ENCODE measurements at places on chromosomes 13 and 19. TPM values are rescaled to one million over a fixed set of nuclear protein-coding genes. Genes with fewer than 3 reads are reported as not detected.

Gene SLC39A3
- 35.5 TPM for total RNA-seq

Gene NR2C2AP
- 37.8 TPM for total RNA-seq

Gene LHB
- total RNA-seq = not detected

Gene COPE
- total RNA-seq = 179 TPM

Gene CASP14
- total RNA-seq = not detected

Gene TINCR
- 0.38 TPM for total RNA-seq

Gene PDX1
- not detected for total RNA-seq

Gene FGF22
- total RNA-seq = not detected

Gene GSK3A
- total RNA-seq = 31.7 TPM

Gene ERFL
- 1.6 TPM for total RNA-seq

Gene ZNF649
- total RNA-seq = 10.7 TPM

Gene ZNF845
- total RNA-seq = 5.6 TPM

Gene GGN
- not detected for total RNA-seq

Gene KIRREL2
- total RNA-seq = 1.4 TPM

Gene C5AR2
- total RNA-seq = 0.18 TPM

Gene C19orf67
- total RNA-seq = not detected

Gene TMEM91
- 8.9 TPM for total RNA-seq

Gene PLIN5
- total RNA-seq = 0.27 TPM

Gene RASAL3
- 83.9 TPM for total RNA-seq

Gene SYNGR4
- total RNA-seq = not detected

Gene ZNF577
- 5.7 TPM for total RNA-seq

Gene SPRY2
- 0.90 TPM for total RNA-seq

Gene DAND5
- not detected for total RNA-seq

Gene SMIM44
- not detected for total RNA-seq

Gene KRTDAP
- not detected for total RNA-seq

Gene KMT2B
- 62.9 TPM for total RNA-seq

Gene MAST3
- 23.3 TPM for total RNA-seq

Gene CCDC169
- total RNA-seq = not detected

Gene GAS6
- 0.25 TPM for total RNA-seq

Gene CTXN1
- 0.74 TPM for total RNA-seq

Gene SLAIN1
- total RNA-seq = 32.0 TPM

Gene ZNF154
- 3.8 TPM for total RNA-seq

Gene DIRAS1
- not detected for total RNA-seq

Gene ZFP28
- 4.4 TPM for total RNA-seq
